ENCODE measurements at places on chromosomes 6 and 20.

GRCh38 chr6:133889557-133890403, 867 bp downstream of the TCF21 start:
- no peak for DNase-seq

GRCh38 chr6:14787250-14787649, 458.6 kb upstream of the JARID2 start:
- DNase-seq, result no peak

DNA sequence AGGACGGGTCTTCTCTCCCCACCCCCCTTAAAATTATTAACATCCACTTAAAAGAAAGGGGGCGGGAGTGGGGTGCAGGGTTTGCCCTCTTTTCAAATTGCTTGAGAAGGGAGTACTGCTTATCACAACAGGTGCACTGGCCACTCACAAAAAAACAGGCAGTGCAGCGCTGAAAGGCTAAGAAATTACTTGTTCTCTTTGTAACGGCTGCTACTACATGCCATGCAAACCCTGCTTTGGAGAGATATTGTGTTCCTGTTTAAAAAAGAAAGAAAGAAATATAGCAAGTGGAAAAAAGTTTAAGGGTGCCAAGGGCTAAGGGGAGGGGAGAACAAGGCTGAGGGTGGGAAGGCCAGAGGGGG, 312.7 kb upstream of the JARID2 start:
- no peak for DNase-seq

DNA sequence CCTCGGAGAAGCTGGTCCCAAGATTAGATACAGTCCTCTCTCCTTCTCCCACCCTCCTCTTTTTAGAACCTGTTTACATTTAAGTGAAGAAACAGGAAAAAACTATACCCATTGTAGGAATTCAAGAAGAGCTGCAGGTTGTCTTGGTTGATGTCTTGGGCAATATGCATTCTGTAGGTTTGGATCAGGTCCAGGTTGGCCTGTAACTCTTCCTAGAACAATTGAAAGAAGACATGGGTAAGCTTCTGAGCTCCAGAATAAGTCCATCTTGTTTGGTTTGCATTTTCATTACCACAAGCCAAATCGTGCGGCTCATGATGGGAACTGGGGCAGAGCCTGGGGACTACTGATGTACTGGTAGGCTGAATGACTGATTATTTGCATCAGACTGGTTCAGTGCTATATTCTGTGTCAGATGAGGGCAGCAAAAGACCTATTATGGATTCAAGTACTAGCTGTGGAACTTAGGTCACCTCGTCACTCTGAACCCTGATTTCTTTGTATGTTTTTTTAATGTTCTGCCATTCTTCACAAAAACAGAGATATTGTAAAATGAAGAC, 20.3 kb upstream of the SLA2 start:
- no peak for DNase-seq

- no peak for DNase-seq
Observed at GRCh38 chr6:106237286-106237685, 88.3 kb downstream of the ATG5 start.

- peak; percentile 69 for DNase-seq
Observed at GRCh38 chr6:81241126-81242041, 511.1 kb downstream of the TENT5A start.

DNA sequence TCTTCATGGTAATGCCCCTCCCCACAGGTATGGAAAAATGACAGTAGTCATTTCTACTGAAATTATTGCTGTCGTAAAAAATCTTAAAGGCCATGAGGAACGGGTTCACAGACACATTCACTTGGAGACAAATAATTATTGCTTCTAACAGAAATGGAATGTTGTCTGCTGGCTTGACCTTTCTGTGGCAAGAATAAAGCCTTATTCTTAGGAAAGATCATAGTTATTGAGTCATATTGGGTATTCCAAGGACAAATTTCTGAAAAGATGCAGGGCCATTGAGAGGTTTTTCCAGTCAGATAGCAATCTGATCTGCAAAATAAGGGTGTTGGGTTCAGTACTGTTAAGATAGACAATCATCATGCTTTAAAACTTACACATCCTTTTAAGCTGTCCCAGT, 29.2 kb downstream of the AKAP7 start:
- no peak for DNase-seq

GRCh38 chr6:30007132-30007764, 53.8 kb upstream of the POLR1H start:
- no peak for DNase-seq

GRCh38 chr20:46777331-46777730, 67.9 kb downstream of the SLC2A10 start:
- no peak for DNase-seq

DNA sequence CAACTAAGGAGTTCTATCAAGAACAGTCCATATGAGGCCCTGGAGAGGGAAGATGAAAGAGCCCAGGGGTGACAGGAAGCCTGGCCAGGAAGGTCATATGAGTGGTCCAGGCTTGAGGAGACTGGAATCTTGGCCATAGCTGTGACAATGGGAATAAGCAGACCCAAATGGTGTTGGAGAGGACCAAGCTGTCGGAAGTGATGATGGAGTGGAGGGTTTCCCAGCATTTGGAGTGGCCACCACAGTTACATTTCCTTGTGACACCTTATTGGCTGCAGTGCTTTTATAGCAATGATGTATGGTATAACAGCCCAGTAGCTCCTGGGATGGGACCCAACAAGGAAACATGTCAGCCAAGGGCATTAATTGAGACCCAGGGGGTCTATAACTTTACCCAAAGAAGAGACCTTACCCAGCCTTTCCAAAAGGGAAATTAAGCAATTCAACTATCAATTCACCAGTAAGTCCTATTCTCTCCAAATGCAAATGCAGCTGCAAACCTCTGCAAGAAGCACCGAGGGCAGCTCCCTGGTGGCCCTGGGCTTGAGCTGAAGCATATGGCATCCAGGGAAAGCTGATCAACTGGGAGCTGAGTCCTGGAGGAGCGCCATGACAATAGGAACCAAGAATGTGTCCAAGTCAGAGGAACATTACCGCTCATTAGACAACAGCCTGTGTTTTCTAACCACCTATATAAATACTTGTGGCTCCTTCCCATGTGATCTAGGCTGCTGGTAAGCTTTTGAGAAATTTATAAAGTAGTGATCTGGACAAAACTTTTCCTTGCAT, 219.4 kb downstream of the SOD2 start:
- no peak for DNase-seq

DNA sequence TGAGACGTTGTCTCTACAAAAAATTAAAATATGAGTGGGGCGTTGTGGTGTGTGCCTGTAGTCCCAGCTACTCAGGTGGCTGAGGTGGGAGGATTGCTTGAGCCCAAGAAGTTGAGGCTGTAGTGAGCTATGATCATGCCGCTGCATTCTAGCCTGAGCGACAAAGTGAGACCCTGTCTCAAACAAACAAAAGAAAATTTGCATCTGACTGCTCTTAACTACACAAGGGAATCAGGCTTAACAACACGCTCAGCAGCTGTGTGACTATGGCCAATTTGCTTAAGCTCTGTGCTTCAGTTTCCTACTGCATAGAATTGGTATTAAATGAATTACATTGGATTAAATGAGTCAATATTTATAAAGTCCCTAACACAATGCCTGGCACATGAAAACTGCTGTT, 24.3 kb upstream of the MRPS10 start:
- no peak for DNase-seq

DNA sequence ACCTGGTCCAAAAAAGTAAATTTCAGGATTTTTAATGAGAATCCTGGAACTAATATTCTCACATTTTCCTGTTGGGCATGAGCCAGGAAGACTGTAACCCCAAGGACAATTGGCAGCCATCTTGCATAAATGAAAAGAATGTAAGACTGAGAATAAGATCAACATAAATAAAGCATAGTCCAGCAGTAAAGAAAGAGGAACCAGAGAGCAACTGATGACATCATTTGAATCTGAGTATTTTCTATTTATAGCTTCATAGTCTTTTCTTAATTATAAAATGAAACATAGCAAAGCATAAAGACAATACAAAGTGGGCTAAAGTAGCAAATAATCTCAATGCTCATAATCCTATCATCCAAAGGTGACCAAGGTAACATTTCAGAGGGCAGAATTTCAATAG, 26.6 kb upstream of the FBXL4 start:
- no peak for DNase-seq

DNA sequence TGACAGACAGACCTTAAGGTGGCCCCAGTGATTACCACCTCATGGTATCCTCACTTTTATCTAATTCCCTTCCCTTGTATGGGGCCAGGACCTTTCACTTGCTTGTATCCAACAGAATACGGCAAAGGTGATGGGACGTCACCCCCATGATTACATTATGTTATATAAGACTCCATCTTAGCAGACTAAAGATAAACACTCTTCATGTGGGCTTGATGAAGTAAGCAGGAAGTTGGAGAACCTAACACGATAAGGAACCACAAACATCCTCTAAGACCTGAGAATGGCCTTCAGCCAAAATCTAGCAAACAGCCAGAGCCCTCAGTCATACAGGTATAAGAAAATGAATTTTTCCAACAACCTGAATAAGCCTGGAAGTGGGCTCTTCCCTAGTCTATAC, 8.0 kb downstream of the SLC17A3 start:
- DNase-seq, result no peak

GRCh38 chr6:47722194-47722593, 23.8 kb downstream of the ADGRF4 start:
- no peak for DNase-seq

DNA sequence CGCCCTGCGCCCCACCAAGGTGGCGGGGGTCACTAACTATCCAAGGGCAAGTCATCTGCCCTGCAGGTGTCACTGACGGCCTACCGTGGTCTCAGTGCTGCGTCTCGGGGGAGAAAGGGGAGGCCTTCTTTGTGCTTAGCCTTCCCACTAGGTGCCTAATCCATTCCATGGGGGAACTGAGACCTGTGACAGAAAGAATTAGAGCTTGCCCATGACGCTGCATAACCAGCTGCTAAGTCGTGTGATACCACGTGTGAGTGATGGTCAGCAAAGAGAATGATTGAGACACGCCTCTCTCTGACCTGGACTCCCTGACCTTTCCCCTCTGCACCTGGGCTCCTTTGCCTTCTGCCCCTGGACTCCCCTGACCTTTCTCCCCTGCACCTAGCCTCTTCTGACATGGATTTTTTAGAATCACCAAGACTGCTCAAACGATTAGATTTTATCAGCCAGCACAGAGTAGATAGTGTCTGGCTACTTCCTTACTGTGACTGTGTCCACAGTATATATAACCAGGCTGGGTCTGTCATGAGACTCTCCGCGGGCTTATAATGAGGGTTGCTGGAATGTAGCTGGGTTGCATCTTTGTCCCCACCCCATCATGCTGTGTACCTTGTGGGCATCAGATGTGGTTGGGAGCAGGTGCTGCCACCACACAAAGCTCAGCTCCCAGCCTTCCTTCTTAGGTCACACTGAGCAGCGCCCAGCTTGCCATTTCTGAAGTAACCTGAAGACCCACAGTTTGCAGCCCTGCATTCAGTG, 140.6 kb downstream of the TMEM242 start:
- DNase-seq, result no peak

GRCh38 chr20:5511930-5512329, 195.2 kb upstream of the PROKR2 start:
- no peak for DNase-seq

DNA sequence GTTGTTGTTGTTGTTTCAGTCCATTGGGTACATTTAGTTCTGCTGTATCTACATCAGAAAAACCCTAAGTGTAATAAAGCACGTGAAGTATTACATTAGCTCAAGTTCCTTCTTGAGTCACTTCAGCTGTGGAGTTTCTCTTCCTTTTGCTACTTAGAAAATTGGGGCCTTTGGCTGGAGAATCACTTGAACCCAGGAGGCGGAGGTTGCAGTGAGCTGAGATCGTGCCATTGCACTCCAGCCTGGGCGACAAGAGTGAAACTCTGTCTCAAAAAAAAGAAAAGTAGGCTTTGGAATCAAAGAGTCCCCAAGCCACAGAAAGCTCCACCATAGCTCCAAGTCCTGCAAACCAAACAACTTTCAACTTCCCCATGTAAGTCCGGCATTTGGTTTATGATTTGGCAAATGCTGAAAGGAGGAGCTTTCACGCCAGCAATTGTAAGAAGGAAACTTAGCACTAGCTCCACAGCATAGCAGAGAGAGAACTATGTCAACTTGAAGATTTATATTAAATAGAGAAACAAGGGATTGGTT, 56.5 kb upstream of the RNF144B start:
- DNase-seq, result no peak

- no peak for DNase-seq
Observed at GRCh38 chr20:3248167-3248992, 9.4 kb upstream of the SLC4A11 start.

GRCh38 chr20:1163105-1163504, 21.7 kb downstream of the TMEM74B start:
- no peak for DNase-seq

DNA sequence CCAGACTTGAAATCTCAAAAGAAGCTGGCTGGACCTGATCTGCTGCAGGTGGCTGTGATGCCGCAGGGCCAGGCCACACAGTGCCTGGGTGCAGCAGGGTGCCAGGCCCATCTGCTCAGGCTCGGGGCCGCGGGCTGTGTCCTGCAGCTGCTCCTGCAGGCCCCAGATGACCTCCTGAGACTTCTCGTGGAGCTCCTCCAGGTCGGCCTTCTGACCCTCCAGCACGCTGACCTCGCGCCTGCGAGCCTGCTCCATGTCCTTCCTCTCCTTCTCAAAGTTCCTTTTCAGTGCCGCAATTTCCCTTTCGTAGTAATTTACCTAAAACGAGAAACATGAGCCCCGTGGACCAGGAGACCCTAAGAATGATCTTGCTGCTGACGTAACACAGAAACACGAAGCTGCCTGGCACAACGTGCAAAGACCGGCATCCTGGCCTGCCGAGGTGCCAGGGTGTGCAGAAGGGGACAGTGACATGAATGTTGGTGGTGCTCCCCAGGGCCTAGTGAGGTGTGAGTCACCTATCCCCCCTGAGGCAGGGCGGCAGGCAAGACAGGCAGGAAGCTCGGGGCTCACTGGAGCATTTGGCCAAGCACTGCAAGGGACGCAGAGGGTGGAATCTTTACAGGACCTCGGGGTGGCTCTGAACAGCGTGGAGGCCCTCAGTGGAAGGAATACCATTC, 71.6 kb downstream of the GINS1 start:
- DNase-seq, result no peak

DNA sequence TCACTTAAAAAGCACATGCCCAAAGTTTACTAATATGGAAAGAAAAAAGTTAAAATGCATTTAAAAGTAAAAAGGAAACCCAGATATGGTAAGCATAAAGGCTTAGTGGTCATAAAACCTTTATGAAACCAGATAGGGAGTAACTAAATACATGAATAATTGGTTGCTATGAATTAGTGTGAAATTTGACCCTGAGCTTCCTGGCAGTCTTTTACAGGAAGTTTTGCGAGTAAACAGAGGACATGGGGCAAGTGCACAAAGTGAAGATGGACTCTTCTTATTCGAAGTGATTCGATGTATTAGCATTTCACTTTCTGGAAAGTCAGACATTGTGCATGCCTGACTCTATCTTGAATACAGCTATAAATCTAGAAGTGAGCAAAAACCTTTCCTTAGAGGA, 90.9 kb upstream of the MLIP start:
- DNase-seq, result no peak
